Effector memory CD4-positive, alpha-beta T cell (primary cell): ENCODE measurements at places on chromosomes 6 and 20.

GRCh38 chr6:36241728-36242127, 28.1 kb upstream of the PNPLA1 start:
- no peak for DNase-seq

DNA sequence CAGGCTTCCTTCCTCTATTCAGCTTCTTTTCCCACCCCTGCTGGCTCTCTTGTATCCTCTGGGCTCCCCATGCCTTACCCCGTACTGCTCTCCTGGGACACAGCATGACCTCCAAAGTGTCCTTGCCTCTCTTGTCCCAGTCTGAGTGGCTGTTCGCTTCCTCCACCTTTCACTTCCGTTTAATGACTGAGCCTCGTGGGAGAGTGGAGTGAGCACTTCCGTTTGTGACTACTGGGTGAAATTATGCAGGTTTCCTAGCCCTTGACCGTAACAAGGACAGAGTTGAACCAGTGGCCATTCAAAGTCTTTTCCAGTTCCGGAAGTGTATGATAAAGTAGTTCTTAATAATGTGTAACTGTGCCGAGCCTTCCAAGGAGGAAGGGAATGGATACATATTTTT, 109.2 kb downstream of the ARID1B start:
- DNase-seq = no peak

- no peak for DNase-seq
These were observed 140 bp downstream of the ADA start for GRCh38 chr20:44651434-44651683.

GRCh38 chr6:53794137-53794719, 577 bp upstream of the LRRC1 start:
- peak; percentile 46 for DNase-seq

DNA sequence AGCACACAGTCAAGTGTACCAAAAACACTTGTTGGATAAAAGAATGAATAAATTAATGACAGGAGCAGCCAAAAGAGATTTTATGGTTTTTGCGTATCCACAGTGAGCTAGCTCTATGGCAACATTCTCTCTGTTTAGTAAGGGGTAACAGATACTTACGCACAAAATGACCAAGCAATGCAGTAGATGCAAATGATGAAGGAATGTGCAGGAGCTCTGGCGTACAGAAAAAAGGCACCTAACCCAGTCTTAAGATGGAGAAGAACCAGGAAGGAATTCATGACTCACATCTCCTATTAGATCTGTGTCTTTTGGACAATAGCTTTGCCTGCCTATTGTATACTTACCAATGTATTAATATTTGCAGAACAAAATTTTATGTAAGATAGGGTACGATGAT, 191.9 kb upstream of the PREP start:
- no peak for DNase-seq

DNA sequence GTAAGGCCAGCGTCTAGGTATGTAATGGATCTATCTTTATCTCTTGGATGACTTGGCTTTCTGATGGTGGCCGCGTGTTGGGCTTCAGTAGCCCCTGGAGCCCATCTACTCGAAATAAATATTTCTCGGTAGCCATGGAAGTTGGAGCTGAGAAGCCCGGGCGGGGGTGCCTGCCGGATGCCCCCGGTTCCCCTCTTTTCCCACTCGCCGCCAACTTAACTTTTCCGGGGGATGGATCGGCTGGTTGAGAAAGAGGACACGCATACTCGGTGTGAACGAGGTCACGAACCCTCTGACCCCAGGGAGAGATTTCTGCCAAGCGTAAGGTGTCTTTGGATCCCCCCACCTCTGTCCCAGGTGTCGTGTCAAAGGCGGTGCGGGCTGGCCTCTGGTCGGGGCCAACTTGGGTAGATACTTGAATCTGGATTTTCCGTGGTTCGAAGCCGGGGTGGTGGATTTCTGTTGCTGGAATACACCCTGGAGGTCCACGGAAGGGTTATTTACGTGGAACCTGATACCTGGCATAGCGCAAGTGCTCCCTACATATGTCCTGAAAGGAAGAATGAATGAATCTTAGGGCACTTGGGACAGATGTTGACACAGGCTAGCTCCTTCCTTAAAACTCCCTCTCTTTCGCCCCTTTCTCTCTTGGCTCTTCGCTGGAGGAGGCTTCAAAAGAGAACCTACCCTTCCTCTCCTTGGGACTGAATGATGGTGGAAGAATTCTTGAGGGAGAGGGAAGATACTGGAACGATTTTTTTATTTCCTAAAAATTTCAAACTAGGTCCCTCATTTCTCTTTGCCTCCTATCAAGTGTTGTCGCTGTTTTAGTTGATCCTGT, 996 bp downstream of the DOK5 start:
- no peak for DNase-seq

- DNase-seq = no peak
These were observed 40.0 kb upstream of the MBOAT1 start for GRCh38 chr6:20252311-20252710.

GRCh38 chr6:73418081-73418741, 23.6 kb downstream of the DDX43 start:
- no peak for DNase-seq

GRCh38 chr6:88705601-88706000, 257.8 kb downstream of the RNGTT start:
- DNase-seq = no peak

- no peak for DNase-seq
These were observed 868 bp downstream of the SAMD10 start for GRCh38 chr20:63978319-63979228.

GRCh38 chr20:56429502-56429901, 17.4 kb downstream of the CASS4 start:
- no peak for DNase-seq
